ENCODE measurements at places on chromosomes 7 and 10. TPM values are rescaled to one million over a fixed set of nuclear protein-coding genes. Genes with fewer than 3 reads are reported as not detected.

Gene TACC2
- 3.5 TPM for total RNA-seq

Gene SLC26A4
- 0.11 TPM for total RNA-seq

Gene GPNMB
- 4.9 TPM for total RNA-seq

Gene ABCB4
- total RNA-seq = not detected

Gene GDF10
- total RNA-seq = not detected

Gene PDZD7
- total RNA-seq = 1.2 TPM

Gene ZDHHC16
- 109 TPM for total RNA-seq

Gene SPDYE6
- not detected for total RNA-seq

Gene LIPN
- not detected for total RNA-seq

Gene CFTR
- under 0.01 TPM for total RNA-seq

Gene PAPOLB
- total RNA-seq = not detected

Gene GPR146
- total RNA-seq = 0.33 TPM

Gene ARHGEF35
- 6.3 TPM for total RNA-seq

Gene GATA3
- 78.1 TPM for total RNA-seq

Gene GPR85
- total RNA-seq = 26.0 TPM

Gene TMEM273
- total RNA-seq = not detected

Gene SPDYE11
- not detected for total RNA-seq

Gene STEAP1B
- total RNA-seq = not detected

Gene KCNH2
- under 0.01 TPM for total RNA-seq

Gene GIMAP6
- total RNA-seq = not detected

Gene PTPRN2
- total RNA-seq = under 0.01 TPM

Gene AZGP1
- total RNA-seq = not detected

Gene PCGF6
- 6.0 TPM for total RNA-seq

Gene CDC14C
- 0.11 TPM for total RNA-seq

Gene GJD4
- total RNA-seq = not detected

Gene LRGUK
- 0.33 TPM for total RNA-seq

Gene PRLHR
- not detected for total RNA-seq
